Foreskin keratinocyte (primary cell): ENCODE measurements at places on chromosomes 4 and X.

- DNase-seq = no peak
These were observed 189.6 kb downstream of the GPAT3 start for GRCh38 chr4:83725336-83726085.

DNA sequence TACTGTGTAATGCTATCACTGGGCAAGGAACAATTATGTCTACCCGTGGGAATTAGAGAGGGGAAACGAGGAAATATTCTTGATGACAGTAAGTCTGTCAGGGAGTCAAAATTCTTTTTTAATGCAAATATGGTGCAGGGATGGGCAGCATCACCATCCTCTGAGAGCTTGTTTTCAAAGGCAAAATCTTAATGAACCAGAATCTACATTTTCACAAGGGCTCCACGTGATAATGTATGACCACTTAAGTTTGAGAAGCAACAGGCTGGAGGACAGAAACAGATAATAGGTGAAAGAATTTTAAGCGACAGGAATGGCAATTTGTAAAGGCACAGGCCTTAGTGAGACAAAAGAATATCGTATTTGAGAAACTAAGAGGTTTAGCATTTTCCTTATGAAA, 63.4 kb downstream of the CLOCK start:
- no peak for DNase-seq

DNA sequence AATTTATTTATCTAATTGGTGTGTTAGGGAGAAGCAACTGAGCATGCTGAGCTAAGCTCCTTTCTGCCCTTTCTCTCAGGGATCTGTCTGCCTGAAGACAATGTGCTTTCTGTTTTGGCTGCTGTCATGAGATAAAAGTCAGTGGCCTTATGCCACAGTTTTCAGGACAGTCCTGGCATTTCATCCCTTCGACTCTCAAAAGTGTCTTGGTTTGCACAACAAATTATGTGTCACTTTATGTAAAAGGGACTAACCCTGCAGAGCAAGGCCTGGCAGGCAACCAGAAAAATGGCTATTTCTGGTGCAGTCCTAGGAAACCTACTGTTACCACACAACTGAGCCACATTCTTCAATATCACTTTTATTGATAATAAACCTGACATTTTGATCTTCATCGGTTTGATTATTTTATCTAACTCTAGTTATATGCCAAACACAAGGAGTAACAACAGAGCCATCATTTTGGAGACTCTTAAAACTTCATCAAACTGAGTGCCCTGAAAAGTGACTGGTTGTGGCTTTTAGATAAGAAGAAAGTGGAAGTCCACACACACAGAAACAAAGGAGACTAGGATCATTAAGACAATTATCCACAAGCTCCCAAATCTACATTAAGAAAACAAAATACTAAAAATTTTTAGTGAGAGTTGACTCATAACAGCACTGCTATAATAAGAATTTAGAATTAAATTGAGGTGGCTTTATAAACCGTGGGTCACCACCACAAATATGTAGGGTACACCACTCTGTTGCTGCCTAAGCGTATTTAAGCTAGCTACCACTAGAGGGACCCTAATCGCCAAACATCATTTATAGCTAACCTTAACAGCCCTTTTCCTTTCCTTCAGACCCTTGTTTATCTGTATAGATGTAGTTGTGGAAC, 95.9 kb upstream of the PTPN13 start:
- peak; percentile 40 for DNase-seq

GRCh38 chr4:924107-925096, 7.7 kb downstream of the GAK start:
- DNase-seq = peak; percentile 34

GRCh38 chr4:146957237-146957636, 11.6 kb upstream of the TTC29 start:
- peak; percentile 88 for DNase-seq

GRCh38 chr4:61180405-61180804, 19.7 kb upstream of the ADGRL3 start:
- DNase-seq = no peak

DNA sequence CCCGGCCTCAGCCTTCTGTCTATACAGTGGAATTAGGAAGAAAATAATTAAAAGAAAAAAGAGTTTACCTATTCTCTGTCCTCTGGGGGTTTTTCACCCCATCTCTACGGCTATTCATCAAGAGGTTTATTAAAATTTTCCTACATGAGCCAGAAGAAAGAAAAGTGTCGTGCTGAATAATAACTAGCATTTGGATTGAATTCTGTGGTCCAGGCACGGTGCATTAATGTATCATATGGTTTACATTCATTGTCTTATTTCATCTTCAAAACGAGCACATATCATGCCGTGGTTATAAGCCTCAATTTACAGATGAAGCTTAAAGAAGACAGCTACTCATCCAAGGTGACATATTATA, 5.4 kb upstream of the NAA15 start:
- no peak for DNase-seq

GRCh38 chr4:336893-337142, 796 bp upstream of the ZNF141 start:
- DNase-seq = no peak

DNA sequence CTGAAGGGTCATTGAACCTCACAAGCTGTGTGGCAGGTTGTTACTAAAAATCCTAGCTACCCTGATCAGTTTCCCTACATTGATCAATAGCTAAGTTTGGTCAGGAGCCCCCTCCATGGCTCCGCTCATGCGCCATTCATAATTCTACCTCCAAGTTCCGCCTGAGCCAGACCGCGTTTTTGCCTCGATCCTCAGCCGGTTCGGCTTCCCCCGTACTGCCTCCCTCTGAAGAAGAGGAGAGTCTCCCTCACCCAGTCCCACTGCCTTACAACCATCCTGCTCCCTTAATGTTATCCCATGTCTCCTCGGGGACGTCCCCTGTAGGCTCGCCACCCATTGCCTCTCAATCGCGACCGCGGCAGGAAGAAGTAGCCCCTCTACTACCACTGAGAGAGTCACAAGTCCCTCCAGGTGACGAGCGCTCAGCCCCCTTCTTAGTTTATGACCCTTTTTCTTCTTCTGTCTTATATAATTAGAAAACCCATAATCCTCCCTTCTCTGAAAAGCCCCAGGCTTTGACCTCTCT, 158.2 kb downstream of the DEFB131A start:
- DNase-seq = no peak

DNA sequence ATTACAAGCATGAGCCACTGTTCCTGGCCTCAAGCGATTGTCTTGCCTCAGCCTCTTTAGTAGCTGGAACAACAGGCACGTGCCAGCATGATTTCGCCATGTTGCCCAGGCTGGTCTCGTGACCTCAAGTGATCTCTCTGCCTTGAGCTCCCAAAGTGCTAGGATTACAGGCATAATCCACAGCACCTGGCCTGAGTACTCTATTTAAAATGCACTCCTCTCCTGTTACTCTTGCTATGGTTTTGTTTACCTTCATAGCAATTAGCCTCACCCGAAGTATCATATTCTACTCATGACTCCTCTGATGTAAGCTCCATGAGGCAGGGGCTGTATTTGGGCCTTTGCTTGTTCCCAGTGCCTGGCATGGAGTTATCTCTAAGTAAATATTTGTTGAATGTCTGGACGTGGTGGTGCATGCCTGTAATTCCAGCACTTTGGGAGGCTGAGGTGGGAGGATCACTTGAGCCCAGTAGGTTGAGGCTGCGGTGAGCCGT, 92.5 kb upstream of the SLC34A2 start:
- DNase-seq = peak; percentile 40

DNA sequence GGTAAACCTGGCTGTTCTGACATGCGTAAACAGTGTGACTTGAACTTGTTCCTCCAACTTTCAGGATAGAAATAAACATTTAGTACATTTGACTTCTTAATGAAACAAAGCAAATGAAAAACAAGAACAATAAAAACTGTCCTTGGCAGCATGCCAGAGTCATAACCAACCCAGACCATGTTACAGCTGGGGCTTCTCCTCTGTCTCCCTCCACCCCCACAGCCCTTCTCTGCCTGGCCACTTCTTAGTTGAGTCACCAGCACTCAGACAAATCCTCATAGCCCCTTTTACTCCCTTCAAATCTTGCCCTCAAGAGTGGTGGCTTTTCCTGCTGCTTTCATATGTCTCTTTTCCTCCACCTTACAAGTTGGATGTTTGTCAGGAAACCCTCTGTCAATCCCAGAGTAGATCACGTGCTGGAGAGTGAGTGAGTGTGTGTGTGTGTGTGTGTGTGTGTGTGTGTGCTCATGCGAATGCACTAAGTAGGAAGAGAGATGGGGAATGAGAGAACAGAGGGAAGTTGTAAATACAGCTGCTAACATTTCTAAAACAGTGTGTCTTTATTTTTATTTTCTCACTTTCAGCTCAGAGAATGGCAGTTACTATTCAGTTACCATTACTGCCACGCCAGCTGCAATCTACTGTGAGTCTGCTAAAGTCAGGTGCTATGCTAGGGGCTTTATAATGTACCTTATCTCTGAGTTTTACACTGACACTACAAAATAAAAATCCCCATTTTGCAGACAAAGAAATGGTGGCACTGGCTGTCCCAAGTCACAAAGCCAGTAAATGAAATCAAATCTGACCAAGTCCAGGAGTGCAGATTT, 15.0 kb downstream of the SCARB2 start:
- DNase-seq = no peak

GRCh38 chr4:137283737-137284136, 248.6 kb downstream of the PCDH18 start:
- peak; percentile 51 for DNase-seq

DNA sequence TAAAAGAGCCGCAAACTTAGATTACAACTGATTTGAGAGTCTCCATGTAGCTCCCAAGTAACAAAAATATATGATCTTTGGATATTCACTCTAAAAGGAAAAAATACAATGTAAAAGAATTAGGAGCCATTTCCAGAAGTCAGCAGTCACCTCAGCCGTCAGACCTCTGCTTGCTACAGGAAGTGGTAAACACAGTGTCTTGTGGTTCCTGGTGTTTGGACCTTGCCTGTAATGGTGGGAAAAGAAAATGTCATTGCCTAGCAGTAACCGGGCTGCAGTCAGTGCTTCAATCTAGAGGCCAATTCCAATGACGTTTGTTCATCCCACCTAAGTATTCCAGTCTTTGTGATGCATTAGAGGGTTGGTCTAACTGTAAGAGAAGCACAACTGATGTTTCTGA, 28.9 kb upstream of the SMIM31 start:
- DNase-seq = no peak

GRCh38 chr4:115711575-115711974, 598.2 kb upstream of the NDST4 start:
- peak; percentile 33 for DNase-seq

GRCh38 chr4:152099555-152099954, 338.7 kb upstream of the GATB start:
- no peak for DNase-seq

DNA sequence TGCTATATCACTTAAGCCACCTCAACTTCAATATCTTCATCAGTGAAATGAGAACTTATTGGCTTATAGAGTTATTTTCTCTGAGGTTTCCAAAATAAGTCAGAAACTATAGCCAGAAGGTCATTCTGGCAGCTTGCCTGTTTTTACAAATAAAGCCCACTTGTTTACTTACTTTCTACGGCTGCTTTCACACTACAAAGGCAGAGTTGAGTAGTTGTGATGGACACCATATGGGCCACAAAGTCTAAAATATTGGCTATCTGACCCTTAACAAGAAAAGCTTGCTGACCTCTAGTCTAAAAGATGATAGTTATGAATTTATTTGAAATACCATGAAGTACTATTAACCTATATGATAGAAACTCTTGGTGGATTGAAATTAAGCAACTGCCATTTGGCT, 67.3 kb upstream of the ATOH1 start:
- DNase-seq = no peak

DNA sequence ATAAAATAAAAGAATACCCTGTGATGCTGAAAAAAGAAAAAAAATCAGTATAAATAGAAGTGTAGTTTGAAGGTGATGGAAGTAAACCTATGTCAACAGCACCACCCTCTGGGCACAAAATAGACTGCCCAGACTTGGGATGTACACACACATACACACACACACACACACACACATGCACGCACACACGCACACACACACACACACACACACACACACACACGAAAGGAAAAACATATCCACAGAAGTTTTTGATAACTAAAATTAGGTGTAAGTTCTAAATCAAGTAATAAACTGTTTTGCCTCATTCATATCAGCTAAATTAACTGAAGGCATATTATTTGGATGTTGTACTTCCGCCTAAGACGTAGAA, 40.5 kb downstream of the ANXA5 start:
- peak; percentile 14 for DNase-seq

DNA sequence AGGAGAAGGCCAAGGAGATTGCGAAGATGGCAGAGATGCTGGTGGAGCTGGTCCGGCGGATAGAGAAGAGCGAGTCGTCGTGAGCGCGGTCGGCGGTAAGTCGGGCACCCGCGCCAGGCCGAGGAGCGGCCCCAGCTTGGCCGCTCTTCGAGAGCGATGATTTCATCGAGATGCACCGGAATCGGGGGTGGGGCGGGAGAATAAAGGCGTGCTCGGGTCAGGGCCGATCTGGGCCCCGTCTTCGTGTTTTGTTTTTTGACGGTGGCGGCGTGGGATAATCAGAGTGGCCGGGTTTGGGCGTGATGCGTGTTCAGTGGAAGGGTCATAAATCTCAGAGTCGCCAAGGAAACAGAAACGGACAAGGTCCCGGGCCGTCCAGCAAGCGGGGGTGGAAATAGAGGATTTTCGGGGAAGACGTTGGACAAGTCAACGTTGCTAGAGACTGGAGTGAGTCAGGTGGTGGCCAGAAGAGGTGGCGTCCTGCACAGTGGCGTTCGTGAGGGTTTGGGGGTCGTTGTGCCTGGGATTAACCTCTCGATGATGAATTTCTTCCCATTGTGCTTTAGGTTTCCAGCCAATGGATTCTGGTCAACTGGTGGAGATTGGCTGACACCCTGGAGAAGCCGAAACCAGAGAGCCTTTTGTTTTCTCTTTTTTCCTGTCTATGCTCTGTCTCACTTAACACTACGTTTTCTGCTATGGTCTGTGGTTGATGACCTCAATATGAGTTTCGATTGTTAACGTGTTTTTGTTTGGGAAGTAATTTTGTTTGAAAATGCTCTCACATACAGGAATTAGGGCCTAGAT, 882 bp downstream of the MRFAP1 start:
- peak; percentile 44 for DNase-seq

GRCh38 chrX:136039485-136039884, 54.2 kb downstream of the SLC9A6 start:
- no peak for DNase-seq

- no peak for DNase-seq
These were observed 260.5 kb downstream of the TMA16 start for GRCh38 chr4:163755013-163755412.

- DNase-seq = no peak
These were observed 116.7 kb downstream of the CDKL5 start for GRCh38 chrX:18542131-18542530.
